Neural cell (in vitro differentiated cells): ENCODE measurements at places on chromosomes 16 and 17. TPM values are rescaled to one million over a fixed set of nuclear protein-coding genes. Genes with fewer than 3 reads are reported as not detected.

Gene VAT1L
- 54.5 and 60.6 TPM in 2 replicates for polyA plus RNA-seq

Gene HS3ST3A1
- polyA plus RNA-seq, result 0.56 TPM in 1 of 2 replicates, not detected in the other

Gene TP53TG3F
- polyA plus RNA-seq, result not detected in 2 replicates

Gene SLX4
- polyA plus RNA-seq, result 2.9 and 4.8 TPM in 2 replicates

Gene CYGB
- 9.6 and 12.9 TPM in 2 replicates for polyA plus RNA-seq

Gene CDH3
- 9.1 and 10.7 TPM in 2 replicates for polyA plus RNA-seq
